Naive thymus-derived CD4-positive, alpha-beta T cell (primary cell): ENCODE measurements at places on chromosomes 13 and 19.

DNA sequence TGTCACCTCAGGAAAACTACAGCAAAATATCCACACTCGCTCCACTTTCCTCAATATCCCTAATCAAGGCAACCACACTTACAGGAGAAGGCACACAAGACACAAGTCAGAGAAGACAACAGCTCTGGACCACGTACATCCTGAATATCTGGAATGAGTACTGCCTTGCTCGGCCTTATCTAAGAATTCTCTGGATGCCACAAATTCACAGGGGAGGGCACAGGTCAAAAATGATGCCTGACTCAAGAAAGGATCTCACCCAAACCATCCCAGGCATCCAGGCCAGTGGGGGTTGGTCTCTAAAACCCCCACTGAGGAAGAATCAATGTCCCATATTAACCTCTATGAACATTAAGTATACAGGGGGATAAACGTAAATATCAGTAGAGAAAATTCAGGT lies 29.9 kb downstream of the ATP7B start:
- no peak for DNase-seq

GRCh38 chr13:47903836-47904235 lies 97.2 kb downstream of the SUCLA2 start:
- DNase-seq, result no peak

DNA sequence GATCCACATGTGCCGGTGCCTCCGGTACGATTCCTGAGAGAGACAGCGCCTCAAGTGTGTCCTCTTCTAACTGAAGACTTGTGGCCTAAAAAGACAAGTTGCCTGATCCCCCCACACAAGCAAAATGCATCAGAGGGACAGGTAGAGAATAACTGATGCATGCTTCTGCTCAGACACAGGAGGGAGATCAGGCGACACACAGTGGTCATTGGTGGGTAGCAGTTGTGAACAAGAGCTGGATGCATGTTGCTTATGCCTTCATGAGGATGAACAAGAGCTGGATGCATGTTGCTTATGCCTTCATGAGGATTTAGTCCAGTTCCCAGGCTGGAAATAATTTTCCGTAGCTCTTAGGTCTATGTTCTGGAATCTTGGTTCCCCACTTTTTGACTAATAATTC lies 505.6 kb downstream of the MYO16 start:
- DNase-seq, result no peak

DNA sequence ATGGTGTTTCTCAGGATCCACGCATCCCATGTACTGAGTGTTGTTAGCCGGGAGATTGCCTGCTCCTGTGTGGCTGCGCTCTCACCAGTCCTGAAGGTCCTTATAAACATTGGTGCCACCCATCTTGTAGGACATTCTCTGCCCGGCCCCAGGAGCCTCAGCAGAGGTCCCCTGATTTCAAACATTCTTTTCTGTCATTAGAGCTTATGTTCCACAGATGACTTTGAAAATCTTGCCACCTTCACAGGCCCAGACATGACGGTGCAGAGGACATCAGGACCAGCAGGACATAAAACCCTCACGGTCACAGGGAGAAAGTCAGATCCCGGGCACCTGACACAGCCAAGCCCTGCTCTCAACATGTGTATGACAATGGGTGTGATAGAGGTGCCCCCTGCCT lies 33.2 kb upstream of the PEPD start:
- no peak for DNase-seq

DNA sequence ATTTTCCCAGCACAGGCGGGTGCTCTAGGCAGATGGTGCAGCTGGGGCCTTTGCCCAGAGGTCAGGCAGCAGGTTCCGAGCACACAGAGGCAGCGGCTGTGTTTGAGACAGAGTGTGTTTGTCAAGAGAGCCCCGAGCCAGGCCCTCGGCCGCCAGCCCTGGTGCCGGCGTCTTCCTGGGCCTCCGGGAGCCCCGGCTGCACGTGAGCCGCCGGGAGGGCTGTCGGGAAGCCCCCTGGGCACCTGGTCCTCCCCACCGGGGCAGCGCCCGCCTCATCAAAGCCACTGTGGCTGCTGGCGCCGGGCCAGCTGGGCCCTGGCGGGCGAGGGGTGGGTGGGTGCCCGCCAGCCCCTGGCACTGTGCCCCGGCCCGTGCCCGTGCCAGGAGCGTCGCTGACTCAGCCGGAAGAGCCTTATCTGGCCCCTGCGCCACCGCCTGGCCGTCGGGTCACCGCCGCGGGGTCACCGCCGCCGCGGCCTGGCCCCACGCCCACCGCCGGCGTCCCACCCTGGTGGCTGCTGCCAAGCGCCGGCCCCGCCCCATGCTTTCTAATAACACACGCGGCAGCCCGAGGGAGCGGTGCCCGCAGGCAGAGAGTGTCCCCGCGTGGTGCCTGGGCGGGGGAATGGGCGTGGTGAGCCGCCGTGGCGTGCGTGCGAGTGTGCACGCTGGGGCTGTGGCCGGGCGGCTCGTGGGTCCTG lies 14.9 kb downstream of the ARID3A start:
- peak; percentile 63 for DNase-seq

GRCh38 chr13:36057041-36057440 lies 74.1 kb downstream of the DCLK1 start:
- DNase-seq, result no peak

GRCh38 chr13:75685239-75685697 lies 49.1 kb downstream of the LMO7 start:
- DNase-seq, result no peak

- no peak for DNase-seq
Measured at GRCh38 chr19:8494158-8494557, 8.3 kb downstream of the PRAM1 start.

DNA sequence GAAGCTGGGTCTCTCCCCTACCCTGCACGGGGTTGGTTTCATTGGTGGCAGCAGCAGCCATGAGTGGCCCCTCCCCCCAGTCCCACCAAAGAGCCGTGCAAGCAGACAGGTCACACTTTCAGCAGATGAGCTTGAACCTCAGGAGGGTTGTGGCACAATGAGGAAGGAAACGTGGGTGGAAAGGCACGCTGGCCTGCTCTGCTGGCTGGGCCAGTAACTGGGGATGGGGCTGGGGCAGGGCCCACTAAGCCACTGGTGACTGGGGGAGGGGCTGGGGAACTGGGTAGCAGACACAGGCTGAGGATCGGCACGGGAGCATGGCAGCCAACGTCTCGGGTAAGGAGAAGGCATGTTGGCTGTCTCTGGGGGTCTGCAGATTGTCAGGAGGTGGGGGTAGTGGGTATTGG lies at the start of gene P2RY11:
Gene P2RY11 (plus strand): TSS at position 289 of the 407 bp plus-strand sequence. CDS start 29 bp downstream, at position 318.
- no peak for DNase-seq

GRCh38 chr19:15437355-15438123 lies 12.2 kb downstream of the WIZ start:
- DNase-seq, result no peak

GRCh38 chr13:50156561-50157127 lies 141.4 kb downstream of the KCNRG start:
- DNase-seq, result no peak

- DNase-seq, result no peak
Measured at GRCh38 chr13:96652506-96652905, 341.8 kb downstream of the OXGR1 start.

GRCh38 chr13:64482373-64482772 lies 2747.8 kb downstream of the PCDH9 start:
- DNase-seq, result no peak

- no peak for DNase-seq
Measured at GRCh38 chr19:5592531-5593342, 25.0 kb upstream of the TINCR start.

GRCh38 chr19:38506375-38506722 lies 72.9 kb downstream of the RYR1 start:
- DNase-seq, result no peak

DNA sequence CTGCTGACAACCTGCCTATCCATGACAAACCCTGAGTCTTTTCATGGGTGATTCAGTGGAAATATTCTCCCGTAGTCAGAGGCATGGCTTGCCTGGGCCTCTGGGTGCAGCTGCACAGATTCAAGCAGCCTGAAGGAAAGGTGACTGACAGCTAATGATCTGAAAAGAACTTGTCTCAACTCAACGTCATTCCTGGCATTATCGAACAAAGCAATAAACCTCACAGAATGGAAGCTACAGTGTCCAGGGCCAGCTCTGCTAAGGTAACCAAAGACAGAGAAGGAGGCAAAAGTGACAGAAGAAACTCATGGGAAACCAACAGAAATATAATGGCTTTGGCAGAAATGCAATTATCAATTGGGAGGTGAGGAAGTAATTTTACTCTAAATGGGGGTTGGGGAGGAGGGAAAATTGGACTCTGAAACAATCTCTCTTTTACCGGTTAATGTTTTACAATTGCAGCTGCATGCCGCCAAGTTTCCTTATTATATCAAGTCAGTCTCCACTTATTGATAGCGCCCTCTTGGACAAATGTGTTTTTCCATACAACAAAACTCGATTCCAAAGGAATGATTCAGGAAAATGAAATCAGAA lies 12.9 kb downstream of the STARD13 start:
- no peak for DNase-seq

- no peak for DNase-seq
Measured at GRCh38 chr19:35938282-35939224, 2.4 kb downstream of the LRFN3 start.

DNA sequence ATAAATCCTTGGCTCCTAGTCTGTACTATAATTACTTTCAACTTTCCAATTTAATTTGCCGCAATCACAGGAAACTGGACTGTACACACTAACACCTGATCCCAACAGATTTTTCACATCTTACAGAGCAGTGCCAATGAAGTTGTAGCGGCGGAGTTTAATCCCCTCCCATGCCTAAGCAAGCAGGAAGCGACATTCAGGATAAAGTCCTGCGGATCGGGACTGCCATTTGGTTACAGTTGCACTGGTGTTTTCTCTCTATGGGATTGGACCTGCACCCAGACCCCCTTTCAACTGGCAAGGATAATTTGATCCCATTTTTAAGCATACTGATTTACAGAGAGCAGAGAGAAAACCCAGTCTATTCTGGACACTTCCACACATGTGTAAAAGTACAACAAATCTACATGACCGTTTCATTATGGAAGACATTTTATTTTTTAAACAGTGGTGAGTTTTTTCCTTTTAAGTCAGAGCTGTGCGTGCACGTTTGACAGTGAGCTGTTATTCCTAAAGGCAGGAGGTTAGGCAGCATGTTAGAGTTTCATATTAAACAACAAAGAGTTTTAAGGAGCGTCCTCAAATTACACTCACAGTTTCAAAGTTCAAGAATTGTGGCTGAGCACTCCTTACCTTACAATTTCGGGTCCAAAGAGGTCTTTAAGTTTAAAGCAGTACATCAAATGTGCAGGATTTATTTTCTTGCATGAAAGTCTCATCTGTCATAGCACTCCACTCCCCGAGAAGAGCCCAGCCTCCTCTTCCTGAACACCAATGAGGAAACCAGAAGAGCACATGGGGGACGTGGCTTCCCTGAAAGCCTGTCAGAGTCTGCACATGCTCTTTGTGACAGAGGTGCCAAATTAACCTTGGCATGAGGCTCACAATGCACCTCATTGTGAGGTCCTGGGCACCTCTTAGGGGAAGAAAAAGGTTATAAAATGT lies 141.6 kb upstream of the RFC3 start:
- no peak for DNase-seq
